Hair follicular keratinocyte (primary cell): ENCODE measurements at places on chromosomes 12 and 14. TPM values are rescaled to one million over a fixed set of nuclear protein-coding genes. Genes with fewer than 3 reads are reported as not detected.

The NOXRED1 gene
- not detected in 2 replicates for total RNA-seq

The THAP2 gene
- 1.5 and 5.8 TPM in 2 replicates for total RNA-seq

The APOF gene
- not detected in 2 replicates for total RNA-seq

The PLBD1 gene
- total RNA-seq = under 0.01 and 1.1 TPM in 2 replicates

The HOTAIR gene
- 0.39 and 4.4 TPM in 2 replicates for total RNA-seq

The CABP1 gene
- 0.30 TPM in 1 of 2 replicates, not detected in the other for total RNA-seq

The CBLN3 gene
- 0.11 and 0.31 TPM in 2 replicates for total RNA-seq

The AMN1 gene
- total RNA-seq = 6.8 and 7.4 TPM in 2 replicates

The MAP3K9 gene
- 9.0 and 11.9 TPM in 2 replicates for total RNA-seq

The RNFT2 gene
- 0.31 and 0.34 TPM in 2 replicates for total RNA-seq

The OVCH1 gene
- under 0.01 TPM in 1 of 2 replicates, not detected in the other for total RNA-seq

The STAB2 gene
- total RNA-seq = not detected in 2 replicates

The KRT6C gene
- 11.7 and 19.2 TPM in 2 replicates for total RNA-seq

The KRT71 gene
- not detected in 2 replicates for total RNA-seq

The MYO1H gene
- not detected in 2 replicates for total RNA-seq

The CIROP gene
- total RNA-seq = not detected in 2 replicates

The NUAK1 gene
- total RNA-seq = 4.8 and 10.7 TPM in 2 replicates
